ENCODE measurements at places on chromosomes 7 and 10.

DNA sequence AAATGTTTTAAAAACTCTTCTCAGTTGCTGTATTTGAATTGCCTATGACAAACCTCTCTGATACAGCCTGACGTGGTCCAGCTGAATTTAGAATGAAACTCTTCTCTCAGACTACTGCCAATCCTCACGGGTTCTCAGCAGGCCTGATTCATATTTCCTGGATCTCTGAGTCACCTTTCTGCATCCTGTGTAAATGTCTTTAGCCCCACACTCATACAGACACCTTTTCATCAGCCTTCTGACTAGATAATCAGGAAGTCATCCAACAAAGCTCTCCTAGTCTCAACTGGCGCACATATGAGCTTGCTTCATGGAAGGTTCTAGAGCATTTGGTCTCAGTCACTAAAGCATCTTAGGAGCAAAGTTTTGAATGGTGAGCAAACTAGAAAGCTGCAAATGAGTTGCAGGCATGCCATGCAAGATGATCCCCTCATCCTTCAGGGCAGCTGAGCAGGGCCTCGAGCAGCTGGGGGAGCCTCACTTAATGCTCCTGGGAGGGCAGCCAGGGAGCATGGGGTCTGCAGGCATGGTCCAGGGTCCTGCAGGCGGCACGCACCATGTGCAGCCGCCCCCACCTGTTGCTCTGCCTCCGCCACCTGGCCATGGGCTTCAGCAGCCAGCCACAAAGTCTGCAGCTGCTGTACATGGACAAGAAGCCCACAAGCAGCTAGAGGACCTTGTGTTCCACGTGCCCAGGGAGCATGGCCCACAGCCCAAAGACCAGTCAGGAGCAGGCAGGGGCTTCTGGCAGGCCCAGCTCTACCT lies 182.8 kb downstream of the ARHGAP12 start:
- DNase-seq, result peak; percentile 12

DNA sequence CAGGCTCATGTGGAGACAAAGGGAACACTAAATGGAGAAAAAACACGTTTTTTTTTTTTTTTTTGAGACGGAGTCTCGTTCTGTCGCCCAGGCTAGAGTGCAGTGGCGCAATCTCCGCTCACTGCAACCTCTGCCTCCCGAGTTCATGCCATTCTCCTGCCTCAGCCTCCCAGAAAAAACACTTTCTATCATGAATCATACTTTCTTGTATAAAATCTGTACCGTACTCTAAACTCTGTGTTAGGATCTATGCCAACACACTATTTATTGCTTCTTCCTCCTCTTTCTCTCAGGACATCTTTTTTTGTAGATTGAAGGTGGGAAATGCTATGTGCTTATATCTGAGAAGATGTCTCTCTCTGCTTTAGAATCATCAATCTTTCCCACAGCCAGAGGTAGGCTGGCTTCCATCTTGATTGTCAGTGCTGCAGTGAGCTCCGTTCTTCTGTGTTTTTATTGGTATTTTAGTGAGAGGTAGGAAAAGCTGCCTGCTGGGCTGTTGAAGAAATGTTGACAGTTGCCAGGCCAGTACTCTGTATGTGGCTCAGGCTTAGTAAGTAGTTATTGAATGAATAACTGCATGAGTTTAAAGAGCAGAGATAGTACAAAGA lies 101.1 kb downstream of the GPR85 start:
- no peak for DNase-seq

DNA sequence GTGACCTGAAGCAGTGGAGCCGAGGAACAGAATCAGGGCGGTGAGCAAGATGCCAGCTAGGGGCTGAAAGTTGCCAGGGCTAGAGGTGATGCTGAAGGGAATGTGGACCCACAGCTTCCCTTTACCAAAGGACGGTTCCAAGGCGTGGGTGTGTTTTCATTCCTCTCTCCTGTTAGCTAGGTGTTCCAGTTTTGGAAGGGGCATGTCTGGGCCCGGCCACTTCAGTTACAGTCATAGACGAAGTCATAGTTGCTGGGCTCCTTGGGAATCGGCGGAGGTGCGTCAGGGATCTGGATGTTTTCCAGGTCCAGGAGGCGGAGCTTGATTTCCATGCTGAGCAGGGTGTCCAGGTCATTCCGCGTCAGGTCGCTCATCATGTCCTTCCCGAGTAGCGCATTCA lies 131.0 kb upstream of the AOAH start:
- no peak for DNase-seq

- DNase-seq, result no peak
These were observed 136.8 kb downstream of the C10orf90 start for GRCh38 chr10:126533644-126534043.

DNA sequence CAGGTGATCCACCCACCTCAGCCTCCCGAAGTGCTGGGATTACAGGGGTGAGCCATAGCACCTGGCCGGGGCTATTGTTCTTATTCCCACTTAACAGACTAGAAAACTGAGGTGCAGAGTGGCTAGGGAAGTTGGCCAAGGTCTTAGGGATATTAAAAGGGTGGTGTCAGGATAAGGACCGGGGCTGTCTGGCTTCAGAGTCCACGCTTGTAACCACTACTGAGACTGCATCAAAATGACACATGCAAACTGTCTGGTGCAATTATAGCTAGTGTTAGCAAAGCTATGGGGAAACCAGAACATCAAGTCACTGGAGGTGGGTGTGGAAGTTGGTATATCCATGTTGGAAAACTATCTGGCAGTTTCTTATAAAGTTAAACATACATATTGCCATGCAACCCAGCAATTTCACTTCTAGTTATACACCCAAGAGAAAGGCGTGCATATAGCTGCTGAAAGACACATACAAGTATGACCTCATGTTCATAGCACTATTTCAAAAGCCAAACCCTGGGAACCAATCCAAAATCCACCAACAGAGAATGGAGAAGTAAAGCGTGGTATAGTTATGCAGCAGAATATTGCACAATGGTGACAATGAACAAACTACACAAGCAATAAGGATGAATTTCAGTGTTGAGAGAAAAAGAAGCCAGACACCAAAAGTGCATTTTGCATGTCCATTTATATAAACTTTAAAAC lies 33.9 kb upstream of the EEPD1 start:
- no peak for DNase-seq

- DNase-seq, result no peak
These were observed 7.4 kb downstream of the TSPAN14 start for GRCh38 chr10:80461208-80462183.

DNA sequence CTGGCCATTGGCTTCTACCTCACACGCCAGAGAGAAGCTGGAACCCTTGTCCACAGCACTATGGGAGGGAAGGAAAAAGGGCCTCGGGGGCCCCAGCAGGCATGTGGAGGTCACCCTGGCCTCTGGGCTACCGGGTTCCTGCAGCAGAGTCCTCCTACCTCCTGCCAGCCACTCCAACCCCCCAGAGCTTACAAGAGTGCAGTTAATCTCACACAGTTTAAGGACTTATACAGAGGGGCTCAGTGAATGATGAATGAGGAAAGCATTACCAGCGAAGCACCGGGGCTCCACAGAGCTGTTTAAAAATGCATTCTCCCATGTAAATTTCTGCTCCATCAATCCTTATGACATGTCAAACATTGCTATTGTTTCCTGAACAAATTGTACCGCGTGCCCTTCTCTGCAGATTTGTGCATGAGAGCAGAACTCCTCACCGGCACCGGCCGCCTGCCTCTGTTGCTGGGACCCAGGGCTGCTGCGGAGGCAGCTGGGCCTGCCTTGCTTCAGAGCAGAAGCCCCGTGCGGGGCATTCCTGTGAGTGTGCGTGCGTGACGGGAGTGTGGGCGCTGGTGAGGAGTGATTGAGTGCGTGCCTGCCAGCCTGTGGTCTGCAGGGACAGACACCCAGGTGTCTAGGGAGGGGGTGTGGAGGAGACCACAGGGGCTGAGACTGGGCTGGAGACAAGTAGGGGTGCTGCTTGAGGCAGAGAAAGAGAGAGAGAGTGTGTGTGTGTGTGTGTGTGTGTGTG lies 52.8 kb downstream of the C10orf105 start:
- no peak for DNase-seq

- DNase-seq, result no peak
These were observed 25.8 kb downstream of the ASZ1 start for GRCh38 chr7:117401293-117402002.

GRCh38 chr7:135525426-135525825 lies 15.5 kb upstream of the CNOT4 start:
- no peak for DNase-seq

GRCh38 chr7:39272111-39272510 lies 294.1 kb upstream of the YAE1 start:
- no peak for DNase-seq

GRCh38 chr10:77463499-77463898 lies 174.1 kb downstream of the KCNMA1 start:
- DNase-seq, result no peak

- no peak for DNase-seq
These were observed 78.0 kb upstream of the TNS3 start for GRCh38 chr7:47659664-47660462.

GRCh38 chr7:72493850-72494661 lies 81.9 kb upstream of the CALN1 start:
- peak; percentile 48 for DNase-seq

- no peak for DNase-seq
These were observed 5.2 kb upstream of the NOLC1 start for GRCh38 chr10:102146971-102147428.

GRCh38 chr10:22503315-22504088 lies 158.2 kb downstream of the SPAG6 start:
- no peak for DNase-seq

GRCh38 chr10:70060389-70060788 lies 7.7 kb downstream of the MACROH2A2 start:
- DNase-seq, result no peak

DNA sequence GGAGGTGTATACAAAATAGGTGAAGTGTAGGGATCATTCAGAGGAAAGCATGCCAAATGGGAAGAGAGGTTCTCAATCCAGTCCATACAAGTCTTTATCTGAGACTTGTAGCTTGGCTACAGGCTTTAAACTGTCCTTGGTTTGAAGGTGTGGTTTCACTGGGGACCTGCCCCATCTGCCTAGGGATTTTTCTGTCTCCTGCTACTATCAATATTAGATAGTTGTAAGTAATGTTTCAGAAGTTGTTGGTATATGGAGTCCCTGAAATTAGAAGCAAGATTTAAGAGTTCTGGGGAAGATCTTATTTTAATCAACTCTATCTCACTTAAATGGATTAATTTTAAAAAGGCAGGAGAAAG lies 100.9 kb downstream of the ANKRD7 start:
- no peak for DNase-seq

DNA sequence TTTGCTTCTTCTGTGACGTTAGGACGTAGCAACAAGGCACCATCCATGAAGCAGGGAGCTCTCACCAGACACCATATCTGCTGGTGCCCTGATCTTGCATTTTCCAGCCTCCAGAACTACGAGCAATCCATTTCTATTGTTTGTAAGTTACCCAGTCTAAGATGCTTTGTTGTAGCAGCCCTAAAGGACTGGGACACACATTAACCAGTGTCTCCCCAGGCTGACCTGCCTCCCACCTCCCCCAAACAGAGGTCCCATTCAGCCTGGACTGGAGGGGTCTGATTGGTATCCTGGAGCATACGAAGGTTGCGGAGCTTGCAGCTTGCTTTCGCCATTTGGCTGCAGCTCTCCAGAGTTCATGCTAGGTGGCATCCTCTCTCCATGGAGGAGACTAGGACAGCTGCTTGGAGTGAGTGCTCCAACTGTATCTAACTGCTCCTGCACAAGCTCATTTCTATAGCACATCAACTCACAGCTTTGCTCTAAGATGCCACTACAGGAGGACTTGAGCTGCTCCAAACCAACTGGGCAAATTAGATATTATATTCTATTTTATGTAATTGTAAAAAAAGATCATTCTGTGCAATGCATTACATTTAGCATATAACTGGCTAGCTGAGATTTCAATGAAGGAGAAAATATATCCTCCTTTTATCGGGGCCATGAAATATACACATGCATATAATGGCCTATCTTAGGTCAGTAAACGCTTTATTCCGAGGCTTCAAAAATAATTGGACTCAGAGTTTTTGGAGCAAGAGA lies 8.0 kb upstream of the GRK5 start:
- peak; percentile 80 for DNase-seq

GRCh38 chr7:150848561-150849115 lies 3.7 kb upstream of the AOC1 start:
- DNase-seq, result no peak

DNA sequence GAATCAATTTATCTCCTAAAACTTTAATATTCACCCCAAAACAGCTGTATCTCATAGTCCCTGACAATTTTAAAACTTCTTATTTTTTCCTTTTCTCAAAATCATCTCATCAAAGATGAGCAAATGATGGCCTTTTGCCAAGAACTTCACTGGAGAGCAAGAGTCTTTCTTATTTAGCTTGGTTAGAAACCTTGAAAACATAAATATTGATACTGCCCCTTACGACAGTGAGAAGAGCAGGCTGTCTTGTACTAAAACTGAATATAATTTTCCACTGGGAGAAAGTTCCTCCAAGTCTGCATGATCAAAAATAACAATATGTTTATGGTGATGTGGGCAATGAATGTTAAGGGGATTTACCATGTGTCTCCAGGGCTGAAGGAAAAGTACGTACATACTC lies 109.0 kb downstream of the COL28A1 start:
- no peak for DNase-seq

- DNase-seq, result no peak
These were observed 242.8 kb downstream of the BAMBI start for GRCh38 chr10:28920091-28920490.

- no peak for DNase-seq
These were observed 208.5 kb downstream of the GPR37 start for GRCh38 chr7:124557101-124557500.

DNA sequence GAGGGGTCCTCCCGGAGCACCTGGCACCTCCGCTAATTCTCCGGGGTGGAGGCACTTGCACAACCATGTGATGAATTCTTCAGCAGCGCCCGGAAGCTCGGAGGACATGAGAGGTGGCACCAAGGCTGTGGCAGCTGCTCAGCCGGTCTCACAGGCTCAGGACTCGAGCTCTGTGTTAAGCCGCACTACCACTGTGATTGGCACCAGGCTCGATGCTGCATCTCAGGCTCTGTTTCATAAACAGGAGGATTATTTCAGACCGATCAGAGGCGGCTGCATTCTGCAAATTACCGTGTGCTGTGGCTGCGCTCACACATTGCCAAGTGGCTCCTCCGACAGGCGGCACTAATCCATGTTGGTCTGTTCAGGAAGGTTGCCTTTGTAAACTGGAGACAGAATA lies 495.2 kb downstream of the DNAJB6 start:
- no peak for DNase-seq

- peak; percentile 66 for DNase-seq
These were observed 3.5 kb upstream of the CFAP58 start for GRCh38 chr10:104350127-104350635.

GRCh38 chr10:49394933-49395740 lies 752 bp downstream of the DRGX start:
- no peak for DNase-seq

- DNase-seq, result no peak
These were observed 134.3 kb upstream of the TNRC18 start for GRCh38 chr7:5557920-5558401.

DNA sequence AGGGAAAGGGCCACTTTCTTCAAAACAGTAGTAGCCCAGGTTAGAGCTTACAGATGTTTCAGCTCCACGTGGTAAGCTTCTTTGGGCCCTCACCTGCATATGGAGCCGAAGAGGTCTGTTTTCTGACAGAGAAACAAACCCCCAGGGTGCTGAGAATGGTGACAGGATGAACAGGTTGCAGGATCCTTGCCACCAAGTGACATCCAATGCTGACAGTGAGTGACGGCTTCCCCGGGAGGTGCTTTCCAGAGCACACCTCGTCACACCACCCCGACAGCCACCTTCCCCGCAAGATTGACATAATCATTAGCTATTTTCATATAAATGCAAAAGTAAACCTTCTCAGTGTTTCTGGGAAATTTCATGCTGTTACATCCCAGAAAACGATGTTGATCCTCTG lies 109.3 kb upstream of the BTBD16 start:
- DNase-seq, result no peak

All from SHP77 (cell line).